ENCODE measurements at places on chromosomes 2 and 18.

DNA sequence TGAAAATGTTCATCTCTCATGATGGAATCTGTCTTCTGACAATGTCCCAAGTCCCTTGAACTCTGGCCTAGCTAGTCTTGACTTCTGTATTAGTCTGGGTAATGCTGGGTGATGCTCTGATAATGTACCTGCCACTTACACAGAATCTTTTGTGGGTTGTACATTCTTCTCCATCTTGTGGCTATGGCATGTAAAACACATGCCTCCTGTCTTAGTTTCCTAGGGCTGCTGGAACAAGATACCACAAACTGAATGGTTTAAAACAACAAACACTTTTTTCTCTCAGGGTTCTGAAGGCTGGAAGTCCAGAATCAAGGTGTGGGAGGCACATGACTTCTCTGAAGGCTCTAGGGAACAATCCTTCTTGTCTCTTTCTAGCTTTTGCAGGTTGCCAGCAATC, 57.1 kb downstream of the RAPGEF4 start:
- DNase-seq: no peak

DNA sequence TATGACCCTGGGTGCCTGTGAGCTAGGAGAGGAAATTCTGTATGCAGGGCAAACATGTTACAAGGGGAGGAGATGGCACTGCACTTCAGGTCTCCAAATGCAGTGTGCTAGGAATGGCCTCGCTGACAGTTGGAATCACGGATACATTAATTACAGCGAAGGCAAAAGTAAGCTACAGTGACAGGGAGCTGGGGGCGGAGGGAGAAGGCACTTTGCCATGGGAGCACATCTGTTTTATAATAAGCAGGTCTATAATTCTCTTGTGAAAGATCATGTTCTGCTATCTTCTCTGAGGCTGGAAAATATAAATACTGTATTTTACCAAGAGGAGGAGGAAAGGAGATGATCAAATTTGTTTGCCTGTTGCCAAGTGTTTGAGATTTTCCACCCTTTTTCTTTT, 56.3 kb upstream of the FZD5 start:
- DNase-seq: no peak

- DNase-seq: no peak
Measured at GRCh38 chr18:79479761-79480161, 84.0 kb downstream of the NFATC1 start.

DNA sequence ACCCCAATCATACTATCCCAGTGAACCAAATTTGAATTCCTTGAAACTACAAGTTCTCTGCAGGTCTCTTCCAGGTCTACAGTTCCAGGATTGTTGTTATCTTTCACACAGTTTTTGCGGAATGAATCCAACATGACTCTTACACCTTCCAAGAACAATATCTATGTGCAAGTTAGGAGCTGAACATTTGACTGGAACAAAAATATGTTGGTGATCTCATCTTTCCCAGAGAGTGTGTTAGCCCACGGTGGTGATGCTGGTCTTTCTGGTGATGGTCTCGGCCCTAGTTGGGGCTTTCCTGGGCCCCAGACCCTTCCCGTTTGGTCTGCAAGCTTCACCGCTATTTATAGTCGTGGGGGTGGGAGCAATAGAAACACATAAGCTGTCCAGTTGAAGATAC, 173.7 kb downstream of the TPGS2 start:
- no peak for DNase-seq

DNA sequence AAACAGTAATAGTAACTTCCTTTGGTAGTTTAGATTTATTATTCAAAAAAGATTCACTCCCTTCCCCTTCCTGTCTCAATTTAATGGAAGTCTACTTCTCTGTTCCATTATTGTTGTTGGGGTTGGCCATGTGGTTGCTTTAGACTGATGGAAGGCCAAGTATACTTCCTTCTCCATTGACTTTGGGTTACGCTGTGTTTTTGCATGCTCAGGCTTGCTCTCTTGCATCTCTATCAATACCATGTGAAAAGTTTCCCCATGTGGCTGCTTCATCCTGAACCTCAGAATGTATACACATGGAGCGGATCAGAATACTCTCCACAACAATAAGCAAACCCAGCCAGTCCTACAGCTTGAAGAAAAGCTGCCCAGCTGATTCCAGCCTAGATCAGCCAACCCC, 20.3 kb downstream of the CFAP210 start:
- DNase-seq: no peak

- DNase-seq: no peak
Measured at GRCh38 chr2:80519699-80520291, 215.2 kb upstream of the LRRTM1 start.

- DNase-seq: no peak
Measured at GRCh38 chr2:59171019-59171418, 929.9 kb upstream of the FANCL start.

DNA sequence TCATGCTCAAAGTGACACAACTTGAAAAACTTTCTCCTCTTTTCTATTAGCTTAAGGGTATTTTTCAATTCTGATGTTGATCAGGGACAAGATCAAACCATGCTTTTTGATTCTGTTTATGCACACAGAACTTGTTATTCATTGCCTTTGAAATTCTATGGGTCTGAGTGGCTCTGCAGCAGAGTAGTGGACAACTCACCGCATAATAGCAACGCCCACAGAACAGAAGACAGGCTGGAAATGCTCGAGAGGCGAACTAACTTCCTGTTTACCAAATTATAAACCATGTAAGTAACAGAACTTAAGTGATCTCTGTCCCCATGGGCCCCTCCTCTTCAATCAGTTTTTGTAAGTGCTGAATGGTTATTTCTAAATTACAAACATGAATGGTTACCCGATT, 131.2 kb downstream of the CBLN2 start:
- no peak for DNase-seq

- no peak for DNase-seq
Measured at GRCh38 chr2:39216346-39217191, 27.2 kb downstream of the CDKL4 start.

DNA sequence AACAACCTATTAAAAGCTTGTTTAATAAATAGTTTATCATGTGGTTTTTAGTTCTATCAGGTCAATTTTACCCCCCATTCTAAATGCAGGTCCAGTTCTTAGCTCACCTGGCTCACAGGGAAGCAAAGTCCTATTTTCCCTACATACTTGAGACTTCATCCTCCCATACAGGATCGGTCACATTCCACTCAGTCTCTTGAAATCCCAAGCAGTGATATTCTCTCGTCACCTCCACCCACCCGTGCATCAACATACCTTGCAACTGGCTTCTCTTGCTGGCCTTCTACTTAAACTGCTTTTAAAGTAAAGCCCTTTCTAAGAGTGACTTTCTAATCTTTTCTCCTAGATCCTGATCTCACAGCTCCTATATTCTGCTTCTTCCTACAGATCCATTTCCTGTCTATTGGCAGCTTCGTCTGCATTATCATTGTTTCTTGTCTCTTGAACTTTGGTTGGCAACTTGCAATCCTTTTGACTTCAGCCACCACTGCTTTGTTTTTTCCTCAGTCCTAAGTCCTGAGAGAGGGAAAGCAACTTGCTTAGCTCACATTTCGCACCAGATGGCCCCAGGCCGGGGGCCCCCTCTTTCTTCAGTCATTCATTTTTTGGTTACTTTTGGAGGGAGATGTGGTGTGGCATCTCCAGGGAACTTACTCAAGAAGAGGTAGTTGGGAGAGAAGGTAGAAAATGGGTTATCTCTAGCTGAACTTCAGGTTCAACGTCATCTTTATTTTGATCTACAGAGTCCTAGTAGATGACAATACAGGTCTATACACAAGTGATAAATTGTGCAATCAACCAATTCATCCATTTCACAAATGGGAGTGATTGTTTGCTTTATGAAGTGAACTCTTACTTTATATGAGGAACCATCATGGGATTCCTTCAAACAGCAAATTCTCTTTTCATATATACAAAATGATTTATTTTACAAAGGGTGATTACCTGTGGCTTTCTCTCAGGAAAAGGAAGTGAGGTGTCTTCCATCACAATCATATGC, 23.9 kb upstream of the NCOA1 start:
- DNase-seq: no peak

DNA sequence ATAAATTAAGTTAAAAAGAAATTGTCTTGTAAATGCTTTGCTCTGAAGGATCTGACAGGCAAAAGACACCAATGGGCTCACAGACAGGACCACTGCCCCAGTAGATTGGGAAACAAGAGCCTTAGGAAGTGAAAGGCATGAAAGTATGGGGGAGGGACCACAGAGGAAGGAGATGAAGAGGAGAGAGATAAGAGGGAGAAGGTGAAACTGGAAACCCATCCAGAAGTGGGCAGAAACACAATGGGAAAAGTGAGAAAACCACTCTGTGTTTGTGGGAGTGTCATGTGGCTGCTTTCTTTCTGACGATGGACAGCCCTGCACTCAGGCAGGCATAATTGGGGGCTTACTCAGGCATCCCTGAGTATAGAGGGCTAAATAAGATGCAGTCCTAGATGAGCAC, 101.5 kb upstream of the STON1 start:
- DNase-seq: no peak

DNA sequence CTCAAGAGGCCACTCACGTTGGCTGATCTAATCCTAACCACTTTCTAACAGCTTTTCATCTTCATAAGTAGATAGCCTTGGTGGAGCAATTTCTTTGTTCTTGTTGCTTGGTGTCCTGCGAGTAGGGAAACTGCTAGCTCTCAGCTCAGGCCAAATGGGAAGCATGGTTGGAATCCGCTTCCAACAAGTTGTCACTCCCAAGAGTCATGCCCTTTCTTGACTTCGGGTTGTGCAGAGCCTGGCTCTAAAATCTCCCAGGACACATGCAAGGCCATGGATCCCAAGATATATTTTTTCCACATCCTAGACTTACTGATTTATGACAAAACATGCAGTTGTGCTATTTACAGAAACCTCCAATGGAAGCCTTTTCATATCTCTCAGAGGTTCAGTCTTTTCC, 7.3 kb upstream of the MATN3 start:
- DNase-seq: no peak

All from foreskin keratinocyte (primary cell).